ENCODE measurements at places on chromosomes 1 and 21.

GRCh38 chr1:185914089-185914488, 179.9 kb downstream of the HMCN1 start:
- no peak for DNase-seq

DNA sequence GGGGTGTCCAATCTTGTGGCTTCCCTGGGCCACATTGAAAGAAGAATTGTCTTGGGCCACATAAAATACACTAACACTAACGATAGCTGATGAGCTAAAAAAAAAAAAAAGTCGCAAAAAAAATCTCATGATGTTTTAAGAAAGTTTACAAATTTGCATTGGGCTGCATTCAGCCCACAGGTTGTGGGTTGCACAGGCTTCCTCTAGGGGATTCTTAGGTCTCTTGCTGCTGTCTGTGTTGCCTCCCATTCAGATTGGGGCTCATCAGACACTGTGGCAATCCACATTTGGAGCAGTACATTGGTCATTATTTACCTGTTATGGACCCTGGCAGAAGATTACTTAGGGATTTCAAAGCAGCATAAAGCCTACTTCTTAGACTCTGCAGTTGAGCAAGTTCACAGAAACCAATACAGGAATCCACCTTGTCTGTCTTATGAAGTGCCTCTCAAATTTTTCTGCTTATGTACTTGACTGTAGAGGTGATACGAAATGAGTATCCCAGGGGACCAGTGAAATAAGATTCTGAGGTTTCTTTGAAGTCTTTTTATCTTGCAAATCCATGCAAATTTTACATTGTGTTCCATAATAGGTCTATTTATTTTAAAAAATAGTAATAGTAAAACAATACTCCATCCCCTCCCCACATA, 205.5 kb downstream of the RPS6KC1 start:
- DNase-seq = no peak

GRCh38 chr1:68344208-68344607, 105.5 kb downstream of the RPE65 start:
- no peak for DNase-seq

GRCh38 chr1:241810769-241811405, 37.1 kb upstream of the EXO1 start:
- peak; percentile 39 for DNase-seq
